Aorta (tissue), 5 donors: ENCODE measurements at places on chromosomes 3 and 15.

- DNase-seq, result no peak
Observed at GRCh38 chr3:59726279-59726678, 676.5 kb upstream of the CFAP20DC start.

DNA sequence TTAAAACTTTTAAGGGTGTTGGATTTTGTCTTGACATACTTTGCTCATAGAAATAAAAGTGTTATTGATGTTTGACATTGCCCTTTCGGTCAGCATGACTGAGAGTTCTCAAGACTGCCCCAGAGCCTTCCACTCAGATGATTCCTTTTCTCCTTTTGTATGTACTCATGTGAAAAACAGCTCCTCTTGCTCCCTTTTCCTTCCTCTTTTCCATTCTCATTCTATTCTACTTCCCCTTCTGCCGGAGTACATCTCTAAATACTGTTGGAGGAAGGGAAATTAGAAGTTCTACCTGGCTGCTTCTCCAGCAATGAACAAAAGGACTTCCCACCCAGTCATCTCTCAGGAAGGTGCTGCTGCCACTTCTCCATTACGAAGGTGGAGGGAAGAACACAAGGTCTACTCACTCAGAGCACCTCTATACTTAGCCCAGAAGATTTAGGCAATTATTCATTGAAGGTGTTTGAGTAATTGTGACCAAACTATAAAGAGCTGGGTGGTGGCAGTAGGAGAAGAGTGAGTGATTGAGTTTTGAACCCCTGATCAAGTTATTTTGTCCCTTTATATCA lies 163.8 kb upstream of the MBNL1 start:
- DNase-seq, result no peak

GRCh38 chr3:74693251-74693650 lies 78.8 kb upstream of the CNTN3 start:
- no peak for DNase-seq

DNA sequence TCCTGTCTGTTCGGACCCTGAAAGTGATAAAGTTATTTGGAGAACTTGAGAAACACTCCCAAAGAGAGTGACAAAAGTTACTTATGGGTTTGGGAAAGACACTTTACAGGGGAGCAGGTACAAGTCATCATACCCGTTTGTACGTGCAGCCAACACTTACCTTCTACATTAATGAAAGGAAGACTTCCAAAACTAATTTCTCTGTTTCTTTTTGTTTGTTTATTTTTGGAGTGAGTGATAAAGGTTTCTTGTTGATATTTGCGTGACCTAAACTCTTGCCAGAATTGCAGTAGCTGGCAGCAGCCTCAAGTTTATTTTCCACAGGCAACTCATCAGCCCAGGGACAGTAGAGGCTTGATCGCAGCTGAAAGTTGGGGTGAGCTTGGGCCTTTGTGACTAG lies 8.4 kb downstream of the ABHD2 start:
- DNase-seq, result no peak

GRCh38 chr3:14997941-14998340 lies 50.6 kb downstream of the NR2C2 start:
- no peak for DNase-seq

DNA sequence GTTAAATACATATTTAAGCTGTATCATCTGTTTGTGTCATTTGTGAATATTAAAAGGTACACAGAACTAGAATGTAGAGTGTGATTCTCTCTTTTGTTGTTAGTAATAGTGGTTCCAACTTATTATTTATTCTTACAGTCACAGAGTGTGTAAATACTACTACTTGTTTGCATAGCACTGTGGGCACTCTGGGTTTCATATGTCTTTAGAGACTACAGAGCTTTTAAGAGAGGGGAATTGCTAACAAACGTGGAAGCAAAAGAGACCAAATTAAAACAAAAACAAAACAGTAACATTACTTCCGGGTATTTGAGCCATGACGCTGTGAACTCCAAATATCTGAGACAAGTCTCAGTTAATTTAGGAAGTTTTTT lies 828.0 kb upstream of the DPPA4 start:
- DNase-seq, result no peak

- DNase-seq, result no peak
Observed at GRCh38 chr3:60301142-60301541, 950.1 kb downstream of the FHIT start.

DNA sequence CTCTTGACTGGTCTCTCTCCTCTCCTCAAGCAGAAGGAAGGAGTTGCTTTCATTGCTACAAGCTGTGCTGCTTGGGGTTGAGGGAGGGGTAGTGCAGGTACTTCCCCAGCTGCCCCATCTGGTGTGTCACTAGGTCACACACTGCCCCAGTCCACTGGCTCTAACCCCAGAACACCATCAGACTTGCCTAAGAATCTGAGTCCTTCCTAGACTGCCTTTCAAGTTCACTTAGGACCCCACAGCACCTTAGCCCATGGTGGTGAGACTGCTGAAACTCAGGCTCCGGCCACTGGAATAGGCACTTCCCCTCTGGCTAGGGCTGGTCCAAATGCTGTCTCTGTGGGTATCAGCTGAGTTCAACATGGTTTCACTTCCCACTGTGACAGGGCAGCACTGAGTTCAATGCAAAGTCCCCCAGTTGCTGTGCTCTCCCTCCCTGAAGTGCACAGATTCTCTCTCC lies 279.7 kb upstream of the GOLGA6L4 start:
- no peak for DNase-seq

DNA sequence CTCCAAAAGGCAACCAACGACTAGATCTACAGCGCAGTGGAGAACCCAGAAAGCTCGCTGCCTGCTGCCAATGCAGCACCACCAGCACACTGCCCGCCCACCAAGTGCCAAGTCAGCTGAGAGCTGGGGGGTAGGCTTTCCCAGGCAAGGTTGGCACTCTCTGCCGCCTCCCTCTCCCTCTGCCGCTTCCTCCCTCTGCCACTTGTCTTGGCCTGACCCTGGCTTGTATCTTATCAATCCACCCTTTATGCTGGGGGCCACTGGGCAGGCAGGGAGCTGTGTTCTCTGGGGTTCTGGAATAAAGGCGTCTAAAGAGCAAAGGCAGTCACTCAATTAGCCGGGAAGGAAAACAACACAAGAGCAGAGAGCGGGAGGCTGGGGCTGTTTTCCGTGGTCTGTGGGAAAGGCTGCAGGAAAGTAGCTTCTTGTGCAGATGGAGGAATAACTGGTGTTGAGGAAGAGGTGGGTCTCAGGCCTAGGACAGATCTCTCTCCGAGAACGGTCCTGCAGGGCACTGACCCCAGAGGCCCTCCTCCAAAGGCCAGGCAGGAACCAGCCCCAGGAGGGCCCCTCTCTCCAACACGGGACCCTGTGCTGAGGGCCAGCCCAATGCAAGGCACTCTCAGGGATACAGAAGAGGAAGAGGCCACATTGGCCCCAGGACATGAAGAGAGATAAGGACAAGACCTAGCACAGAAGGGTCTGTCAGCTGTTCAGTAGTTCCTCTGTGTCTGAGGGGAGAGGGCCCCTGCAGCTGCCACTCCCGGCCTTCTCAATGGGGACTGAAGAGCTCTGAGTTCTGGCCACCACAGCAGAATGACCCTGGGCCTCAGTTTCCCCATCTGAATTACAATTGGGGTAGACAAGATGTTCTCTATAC lies 30.8 kb downstream of the ACSBG1 start:
- no peak for DNase-seq

- no peak for DNase-seq
Observed at GRCh38 chr3:121836481-121836880, 1.5 kb downstream of the EAF2 start.

- DNase-seq, result no peak
Observed at GRCh38 chr3:197878427-197878826, 71.6 kb upstream of the RPL35A start.

- DNase-seq, result no peak
Observed at GRCh38 chr15:91896341-91897055, 43.0 kb downstream of the SLCO3A1 start.

- no peak for DNase-seq
Observed at GRCh38 chr3:127105587-127105986, 87.3 kb upstream of the PRR23E start.

DNA sequence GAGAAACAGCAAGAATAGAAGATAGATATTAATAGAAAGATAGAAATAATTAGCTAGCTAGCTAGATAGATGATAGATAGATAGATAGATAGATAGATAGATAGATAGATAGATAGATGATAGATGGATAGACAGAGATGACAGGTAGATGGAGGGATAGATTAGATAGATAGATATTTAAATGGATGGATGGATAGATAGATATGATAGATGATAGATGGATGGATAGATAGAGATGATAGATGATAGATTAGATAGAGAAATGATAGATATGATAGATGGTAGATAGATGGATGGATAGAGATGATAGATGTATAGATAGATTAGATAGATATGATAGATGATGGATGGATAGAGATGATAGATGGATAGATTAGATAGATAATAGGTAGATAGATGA lies 8.3 kb upstream of the ATP10A start:
- DNase-seq, result no peak

DNA sequence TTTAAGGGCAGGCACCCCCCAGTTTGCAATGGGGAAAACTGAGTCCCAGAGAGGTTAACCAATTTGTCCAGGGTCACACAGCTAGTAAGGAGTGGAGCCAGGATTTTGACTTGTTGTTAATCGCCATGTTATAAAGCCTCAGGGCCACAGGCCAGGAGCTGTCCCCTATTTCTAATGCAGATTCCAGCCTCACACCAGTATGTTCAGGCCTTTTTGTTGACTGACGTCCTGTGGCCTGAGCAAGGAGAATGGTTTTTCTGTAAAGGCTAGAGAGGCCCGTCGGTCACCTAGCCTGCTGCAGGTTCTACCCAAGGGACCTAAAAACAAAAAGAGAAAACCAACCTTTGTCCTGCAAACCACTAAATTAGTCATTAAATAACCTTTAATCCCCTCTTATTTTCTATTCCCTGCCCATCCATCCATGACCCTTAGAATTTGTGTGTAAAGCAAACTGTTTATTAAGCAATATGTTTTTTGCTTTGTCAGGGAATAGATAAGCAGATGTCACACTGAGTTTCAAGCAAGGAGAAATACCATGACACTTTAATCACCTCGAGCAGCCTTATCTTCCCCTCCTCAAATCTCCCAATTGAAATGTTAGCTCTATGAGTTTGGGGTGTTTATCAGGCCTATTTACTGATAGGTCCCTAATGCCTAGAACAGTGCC lies 14.1 kb downstream of the ACOX2 start:
- DNase-seq, result no peak

DNA sequence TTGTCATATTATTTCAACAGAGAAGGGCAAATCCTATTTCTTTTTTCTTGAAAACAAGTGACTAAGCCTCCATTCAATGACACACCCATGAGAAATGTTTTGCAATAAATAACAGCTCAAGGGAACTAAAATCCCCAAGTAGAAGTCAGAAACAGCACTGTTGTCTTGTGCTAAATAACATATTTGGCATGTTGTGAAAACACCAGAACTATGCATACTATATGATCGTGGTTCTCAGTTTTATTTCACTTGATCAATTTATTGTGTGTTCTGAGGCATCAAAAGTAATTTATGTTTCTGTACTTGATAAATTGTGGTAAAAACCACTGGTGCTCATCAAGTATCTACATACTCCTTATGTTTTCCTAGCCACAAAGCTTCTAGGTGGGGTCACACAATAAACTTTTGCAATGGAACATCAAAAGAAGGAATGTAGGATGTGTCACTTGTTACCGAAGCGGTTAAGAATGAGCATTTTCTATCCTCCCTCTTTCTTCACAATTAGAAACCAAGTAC lies 691.7 kb upstream of the CBLB start:
- no peak for DNase-seq

DNA sequence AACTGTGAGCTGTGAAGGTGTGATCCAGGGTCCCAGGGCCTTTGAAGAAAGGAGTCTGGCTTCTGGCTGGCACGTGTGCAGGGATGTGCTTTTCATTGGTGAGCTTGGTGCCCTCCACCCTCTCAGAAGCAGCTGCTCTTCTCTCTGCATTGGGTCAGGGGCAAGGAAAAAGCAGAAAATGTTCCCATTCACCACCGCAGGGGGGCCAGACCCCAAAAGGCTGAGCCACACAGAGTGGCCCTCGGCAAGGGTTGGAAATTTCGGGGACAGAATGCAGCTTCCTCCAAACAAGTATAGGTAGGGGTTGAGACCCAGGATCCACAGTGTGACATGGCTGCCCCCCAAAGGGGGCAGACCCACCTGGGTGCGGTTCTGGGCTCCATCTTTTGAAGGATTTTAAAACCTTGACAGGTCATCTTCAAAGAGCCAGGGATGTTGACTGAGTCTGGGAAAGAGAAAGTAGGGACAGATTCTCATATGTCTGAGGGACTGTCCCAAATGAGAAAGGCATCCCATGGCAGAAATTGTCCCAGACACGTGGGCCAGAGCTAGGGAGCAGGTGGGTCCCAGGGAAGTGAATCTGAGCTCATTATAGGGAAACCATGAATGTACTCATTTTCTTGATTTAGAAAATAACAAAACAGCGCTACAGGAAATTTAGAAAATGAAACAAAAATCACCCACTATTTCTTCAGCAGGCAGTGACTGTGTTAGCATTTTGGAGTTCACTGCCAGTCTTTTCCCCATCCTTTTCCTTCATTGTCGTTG lies 2.7 kb downstream of the CSK start:
- no peak for DNase-seq

DNA sequence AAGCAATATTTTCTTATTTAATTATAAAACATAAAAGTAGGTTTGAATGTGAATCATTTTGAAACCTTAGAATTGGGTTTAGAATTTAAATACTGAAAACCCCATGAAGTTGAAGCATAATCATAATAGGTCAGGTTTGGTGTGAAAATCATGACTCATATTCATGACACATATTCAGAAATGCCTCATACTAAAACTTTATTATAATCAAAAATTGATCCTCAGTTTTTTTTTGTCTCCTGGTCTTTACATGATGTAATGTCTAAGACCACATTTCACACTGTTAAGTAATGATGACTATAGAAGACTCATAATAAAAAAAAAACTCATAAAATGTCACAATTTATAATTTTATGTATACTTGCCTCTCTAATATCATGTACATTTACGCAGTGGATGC lies 190.4 kb downstream of the FOXP1 start:
- no peak for DNase-seq

- no peak for DNase-seq
Observed at GRCh38 chr3:16789344-16790120, 95.2 kb upstream of the PLCL2 start.

- no peak for DNase-seq
Observed at GRCh38 chr3:67704322-67704721, 49.9 kb upstream of the SUCLG2 start.

GRCh38 chr15:88663141-88663621 lies 24.4 kb downstream of the ISG20 start:
- DNase-seq, result peak; percentile 80
